ENCODE measurements at places on chromosomes 7 and 10.

DNA sequence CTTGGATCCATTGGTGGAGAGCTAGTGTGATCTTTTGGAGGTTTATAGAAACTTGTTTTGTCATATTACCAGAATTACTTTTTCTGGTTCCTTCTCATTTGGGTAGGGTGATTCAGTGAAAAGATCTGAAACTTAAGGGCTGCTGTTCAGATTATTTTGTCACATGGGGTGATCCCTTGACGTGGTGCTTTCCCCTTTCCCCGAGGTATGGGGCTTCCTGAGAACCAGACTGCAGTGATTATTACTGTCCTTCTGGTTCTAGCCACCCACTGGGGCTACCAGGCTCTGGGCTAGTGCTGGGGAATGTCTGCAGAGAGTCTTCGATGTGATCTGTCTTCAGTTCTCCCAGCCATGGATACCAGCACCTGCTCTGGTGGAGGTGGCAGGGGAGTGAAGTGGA, 1030.0 kb downstream of the GRM8 start:
- DNase-seq: no peak

GRCh38 chr7:6640246-6640721, 3.2 kb downstream of the ZNF316 start:
- no peak for DNase-seq

DNA sequence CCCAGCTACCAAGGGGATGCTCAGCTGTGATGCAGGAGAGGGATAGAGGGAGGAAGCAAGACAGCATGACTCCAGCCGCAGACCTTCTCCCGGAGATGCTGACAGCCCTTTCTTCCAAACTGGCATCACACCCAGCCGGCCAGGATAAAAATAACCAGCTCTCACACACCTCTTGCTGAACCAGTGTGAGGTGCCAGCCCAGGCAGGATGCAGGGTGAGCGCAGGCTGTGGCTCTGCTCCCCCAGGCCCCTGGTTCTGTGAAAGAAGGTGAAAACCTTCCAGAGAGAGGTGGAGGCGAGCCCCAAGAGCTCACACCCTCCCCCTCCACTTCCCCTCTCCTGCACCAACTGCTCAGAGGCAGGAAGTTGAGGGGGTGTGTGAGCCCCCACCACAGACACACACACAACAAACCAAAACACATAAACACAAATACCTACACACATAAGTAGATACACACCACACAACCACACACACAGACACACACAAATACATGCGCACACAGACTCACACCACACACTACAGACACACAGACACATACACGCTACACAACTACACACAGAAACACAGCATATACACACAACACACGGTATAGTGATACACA, 4.0 kb downstream of the GPR15LG start:
- DNase-seq: no peak

GRCh38 chr7:147199868-147200267, 1083.3 kb downstream of the CNTNAP2 start:
- DNase-seq: no peak

DNA sequence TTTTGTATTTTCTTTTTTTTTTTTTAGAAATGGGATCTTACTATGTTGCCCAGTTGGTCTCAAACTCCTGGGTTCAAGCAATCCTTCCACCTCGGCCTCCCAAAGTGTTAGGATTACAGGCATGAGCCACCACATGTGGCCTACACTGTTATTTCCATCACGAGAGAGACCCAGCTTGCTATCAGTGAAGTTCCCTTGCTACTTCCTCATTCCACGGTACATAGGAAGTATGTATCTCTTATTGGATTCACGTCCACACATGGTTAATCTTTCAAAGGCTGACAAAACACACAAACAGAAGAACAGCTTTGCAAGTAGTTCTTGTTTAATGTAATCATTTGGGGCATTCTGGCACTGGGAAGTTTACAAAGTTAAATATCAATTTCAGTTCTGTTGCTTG, 50.9 kb downstream of the DCLRE1A start:
- no peak for DNase-seq

DNA sequence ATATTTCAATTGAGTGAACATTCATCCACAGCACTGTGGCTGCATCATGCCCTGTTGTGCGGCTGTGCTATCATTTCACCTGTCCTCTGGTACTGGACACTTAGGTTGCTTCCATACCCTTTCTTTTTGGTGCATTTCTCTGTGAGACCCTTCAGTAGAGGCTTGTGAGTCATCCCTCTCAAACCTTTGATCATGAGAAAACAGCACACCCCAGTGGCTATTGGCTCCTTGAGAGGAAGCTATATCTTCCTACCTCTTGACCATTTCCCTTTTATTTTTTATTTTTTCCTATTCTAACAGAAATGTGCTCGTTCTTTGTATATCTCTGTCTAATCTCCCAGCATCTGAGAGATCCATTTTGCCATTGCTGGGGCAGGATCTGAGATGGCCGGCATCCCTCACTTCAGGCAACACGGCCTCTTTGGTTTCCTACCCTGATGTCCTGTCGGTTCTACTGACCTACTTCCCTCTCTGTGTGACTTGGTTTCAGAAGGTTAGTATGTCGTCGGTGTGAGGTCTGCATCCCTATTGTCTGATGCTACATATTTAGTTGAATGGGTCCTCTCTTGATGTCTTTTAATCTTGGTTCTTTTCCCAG, 23.8 kb upstream of the PIK3AP1 start:
- peak; percentile 49 for DNase-seq

DNA sequence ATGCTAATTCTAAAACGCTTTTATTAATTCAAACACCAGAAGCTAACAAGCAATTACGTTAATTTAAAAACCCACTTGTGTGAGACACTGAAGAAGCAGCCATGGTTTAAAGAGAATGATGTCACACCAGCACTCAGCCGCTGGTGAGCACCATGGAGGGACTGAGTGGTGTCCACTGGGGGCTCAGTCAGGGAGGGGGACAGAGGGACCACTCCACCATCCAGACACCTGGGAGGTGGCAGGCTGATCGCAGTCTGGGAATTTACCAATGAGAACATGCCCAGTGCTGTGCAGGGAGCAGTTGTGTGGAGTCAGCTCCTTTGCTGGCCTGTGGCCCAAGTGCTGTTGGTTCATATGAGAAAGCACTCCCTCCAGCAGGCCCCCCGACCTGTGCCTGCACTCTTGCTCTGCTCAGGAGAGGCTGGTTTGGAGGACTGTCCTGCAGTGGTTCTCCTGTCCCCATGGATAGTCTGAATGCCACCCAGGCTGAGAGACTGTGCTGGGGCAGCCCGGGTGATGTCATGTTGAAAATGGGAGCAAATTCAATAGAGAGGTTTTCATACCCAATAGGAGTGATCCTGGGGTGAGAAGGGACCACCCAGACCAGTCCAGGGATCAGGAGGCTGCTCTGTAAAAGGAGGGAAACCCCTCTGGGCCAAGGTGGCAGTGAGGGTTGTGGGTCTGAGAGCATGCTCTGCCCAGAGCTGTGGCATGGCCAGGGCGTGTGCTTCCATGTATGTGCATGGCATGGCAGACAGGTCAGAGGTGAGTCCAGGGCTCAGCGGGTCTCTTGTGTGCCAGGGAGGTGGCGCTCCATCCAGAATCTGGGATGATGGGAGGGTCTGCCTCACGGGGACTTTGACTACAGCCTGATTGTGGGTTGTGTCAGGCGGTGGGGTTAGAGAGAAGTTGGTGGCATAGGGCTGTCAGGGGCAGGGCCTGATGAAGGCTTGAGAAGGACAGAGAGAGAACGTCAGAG, 12.7 kb downstream of the ADCY1 start:
- no peak for DNase-seq

GRCh38 chr7:24882989-24883621, 96.9 kb downstream of the OSBPL3 start:
- no peak for DNase-seq

- no peak for DNase-seq
Measured at GRCh38 chr10:69731698-69732097, 70.0 kb upstream of the COL13A1 start.

DNA sequence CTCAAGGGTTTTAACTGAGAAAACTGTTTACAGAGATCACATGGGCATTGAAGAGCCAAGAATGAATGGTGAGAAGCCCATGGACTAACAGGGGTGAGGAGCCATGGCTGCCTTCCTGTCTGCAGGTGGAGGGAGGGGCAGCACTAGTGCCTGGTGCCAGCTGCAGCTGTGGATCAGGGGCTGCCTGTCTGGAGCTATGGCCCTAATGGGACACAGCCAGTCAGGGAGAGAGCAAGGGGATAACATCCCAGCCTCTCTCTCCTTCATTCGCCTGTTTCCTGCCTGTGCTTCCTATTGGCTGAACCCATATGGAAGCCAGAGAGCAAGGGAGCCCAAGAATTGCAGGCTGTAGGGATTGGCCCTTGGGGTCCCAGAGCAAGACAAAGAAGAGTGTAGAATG, 125.8 kb upstream of the GAD2 start:
- DNase-seq: no peak

DNA sequence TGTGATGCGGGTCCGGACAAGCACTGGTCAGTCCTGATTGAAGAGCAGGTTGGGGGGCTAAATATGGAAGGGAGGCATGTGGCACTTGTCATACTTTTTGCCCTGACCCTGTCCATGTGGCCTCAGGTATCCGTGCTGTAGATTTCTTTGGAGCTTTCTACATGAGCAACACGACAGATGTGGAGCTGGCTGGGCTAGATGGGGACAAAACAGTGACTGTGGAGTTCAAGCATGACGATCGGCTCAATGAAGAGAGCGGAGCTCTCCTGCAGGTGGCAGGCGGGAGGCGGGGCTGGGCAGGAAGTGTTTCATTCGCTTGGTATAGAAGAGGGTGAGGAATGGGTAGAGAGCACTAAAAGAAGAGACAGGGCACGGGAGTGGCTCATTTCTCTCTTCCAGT, 13.0 kb upstream of the CHCHD1 start:
- DNase-seq: no peak

GRCh38 chr7:152860310-152860709, 100.8 kb downstream of the ACTR3B start:
- DNase-seq: no peak
